LNCaP clone FGC (cell line): ENCODE measurements at places on chromosomes 3 and 15.

- DNase-seq = no peak
Observed at GRCh38 chr3:141539431-141540187, 52.8 kb downstream of the RASA2 start.

DNA sequence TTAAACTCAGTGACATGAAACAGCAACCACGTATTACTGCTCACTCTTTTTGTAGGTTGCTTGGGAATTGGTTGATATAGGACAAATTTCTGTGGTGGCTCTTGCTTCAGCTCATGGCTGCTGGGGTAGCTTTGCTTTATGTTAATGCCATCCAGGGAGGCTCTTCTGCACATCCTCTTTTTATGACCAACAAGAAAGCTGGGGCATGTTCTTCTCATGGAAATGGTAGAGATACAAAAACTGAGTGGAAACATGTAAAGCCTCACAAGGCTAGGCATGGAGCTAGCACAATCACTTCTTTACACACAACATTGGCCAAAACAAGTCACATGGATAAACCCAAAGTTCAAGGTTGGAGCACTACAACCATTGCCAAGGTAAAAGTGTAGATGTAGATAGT, 176.8 kb downstream of the NECTIN3 start:
- no peak for DNase-seq

DNA sequence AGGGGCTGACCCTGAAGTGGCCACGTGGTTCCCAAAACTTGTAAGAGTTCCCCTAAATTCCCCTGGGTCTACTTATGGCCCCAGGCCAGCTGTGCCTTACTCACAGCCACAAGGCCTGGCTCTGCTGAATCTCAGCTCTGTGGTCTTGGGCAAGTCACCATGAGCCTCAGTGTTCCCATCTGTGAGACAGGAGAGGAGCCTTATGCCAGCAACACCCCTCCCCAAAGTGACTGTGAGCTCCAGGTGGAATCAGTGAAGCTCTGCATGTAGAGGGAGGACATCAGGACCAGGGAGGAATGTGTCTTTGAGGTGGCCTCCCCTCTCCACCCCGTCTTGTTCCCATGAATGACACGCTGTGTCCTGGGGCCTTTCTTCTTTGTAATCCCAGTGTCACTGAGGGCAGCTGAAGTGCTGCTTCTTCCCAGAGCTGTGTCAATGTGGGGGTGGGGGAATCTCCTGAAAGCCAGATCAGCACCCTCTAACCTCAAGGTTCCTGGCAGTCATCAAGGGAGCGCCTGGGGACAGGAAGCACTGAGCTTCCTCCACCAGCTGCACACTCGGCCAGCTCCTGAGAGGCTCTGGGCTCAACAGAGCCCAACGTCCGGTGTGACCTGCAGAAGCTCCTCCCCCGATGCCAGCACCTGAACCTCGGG, 258.9 kb downstream of the UACA start:
- no peak for DNase-seq

GRCh38 chr15:74843891-74844299, 939 bp upstream of the ULK3 start:
- DNase-seq = no peak

- no peak for DNase-seq
Observed at GRCh38 chr3:138862924-138863775, 28.4 kb upstream of the PIK3CB start.

DNA sequence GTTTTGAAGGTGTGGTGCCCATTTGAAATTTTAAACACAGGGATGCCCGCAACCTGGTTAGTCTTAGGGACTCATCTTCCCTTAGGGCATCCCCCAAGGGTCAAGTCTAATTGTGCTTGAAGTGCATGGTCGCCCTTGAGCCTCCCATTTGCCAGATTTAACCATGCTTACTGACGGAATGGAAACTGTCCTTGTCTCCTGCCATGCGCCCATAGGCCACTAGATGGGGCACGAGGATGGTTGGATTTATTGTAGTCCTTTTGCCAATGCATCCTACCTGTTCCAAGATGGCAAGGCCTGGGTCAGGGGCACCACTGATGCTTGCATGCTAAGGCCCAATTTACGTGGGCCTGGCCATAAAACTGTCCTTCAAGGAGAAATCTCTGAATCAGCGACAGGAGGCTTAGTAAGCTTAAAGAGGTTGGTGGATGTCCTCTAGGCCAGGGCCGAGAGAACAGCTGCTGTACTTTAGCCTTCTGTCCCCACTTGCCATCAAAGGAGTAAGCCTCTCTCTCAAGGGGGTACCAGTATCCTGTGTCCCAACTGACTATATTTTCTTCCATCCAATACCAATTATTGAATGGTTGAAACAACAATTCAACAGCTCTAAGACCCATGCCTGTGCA, 355.4 kb downstream of the OTOL1 start:
- DNase-seq = peak; percentile 18

DNA sequence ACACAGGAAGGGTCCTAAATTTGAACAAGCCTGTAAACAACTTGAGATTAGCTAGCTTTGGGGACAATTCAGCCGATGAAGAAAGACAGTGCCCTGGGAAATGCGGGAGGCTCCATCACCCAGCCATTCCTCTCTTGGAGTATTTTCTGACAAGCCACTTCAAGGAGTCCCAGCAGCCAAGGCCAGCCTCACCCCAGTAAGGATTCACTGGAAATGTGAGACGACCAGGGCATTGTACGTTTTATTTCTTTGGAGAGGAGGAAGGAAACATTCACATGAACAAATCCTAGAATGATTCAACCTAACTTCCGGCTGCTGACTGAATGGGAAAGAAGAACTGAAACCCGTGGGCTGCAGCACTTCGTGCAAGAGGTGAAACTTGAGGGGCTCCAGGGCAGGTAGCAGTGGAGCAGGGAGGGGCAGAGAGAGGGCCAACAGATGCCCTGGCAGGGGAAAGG, 116.4 kb upstream of the ARHGEF3 start:
- no peak for DNase-seq

- DNase-seq = no peak
Observed at GRCh38 chr3:16419640-16420241, 93.8 kb downstream of the RFTN1 start.

DNA sequence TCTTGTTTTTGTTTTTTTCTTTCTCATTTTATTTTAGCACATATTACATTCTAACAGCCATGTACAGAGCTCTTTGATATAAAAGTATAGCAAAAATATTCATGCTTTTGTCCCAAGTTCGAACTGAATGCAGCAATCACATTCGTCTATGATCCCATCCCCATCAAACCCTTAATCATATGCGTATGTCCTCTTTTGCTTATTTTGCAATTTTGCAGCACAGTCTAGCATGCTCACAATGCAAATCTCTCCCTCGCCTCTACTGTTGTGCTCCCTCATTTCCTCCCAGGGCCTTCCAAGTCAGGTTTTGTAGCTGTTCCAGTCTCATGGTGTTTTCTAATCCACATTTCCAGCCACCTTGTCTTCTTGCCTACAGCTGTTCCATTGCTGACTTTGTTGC, 144.6 kb upstream of the VEPH1 start:
- no peak for DNase-seq

DNA sequence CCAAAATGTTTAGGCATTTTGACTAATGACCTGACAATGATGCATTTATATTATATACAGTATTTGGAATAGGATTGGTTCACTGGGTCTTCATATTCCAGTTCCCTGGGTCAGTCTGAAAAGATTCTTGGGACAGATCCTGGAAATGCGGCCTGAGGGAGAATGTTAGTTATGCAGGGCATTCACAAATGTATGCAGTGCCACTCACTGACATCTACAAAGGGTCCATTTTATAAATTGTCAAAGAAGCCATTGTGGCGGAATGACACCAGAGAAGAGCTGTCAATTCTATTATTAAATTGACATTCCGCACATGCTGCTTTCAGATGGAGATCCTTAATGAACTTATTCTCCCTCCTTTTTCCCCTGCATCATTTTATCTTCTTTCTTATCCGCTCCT, 176.6 kb downstream of the VGLL3 start:
- DNase-seq = no peak

- DNase-seq = no peak
Observed at GRCh38 chr15:90580541-90580940, 50.8 kb downstream of the CRTC3 start.

GRCh38 chr3:40550167-40550566, 25.4 kb downstream of the ZNF621 start:
- DNase-seq = no peak

DNA sequence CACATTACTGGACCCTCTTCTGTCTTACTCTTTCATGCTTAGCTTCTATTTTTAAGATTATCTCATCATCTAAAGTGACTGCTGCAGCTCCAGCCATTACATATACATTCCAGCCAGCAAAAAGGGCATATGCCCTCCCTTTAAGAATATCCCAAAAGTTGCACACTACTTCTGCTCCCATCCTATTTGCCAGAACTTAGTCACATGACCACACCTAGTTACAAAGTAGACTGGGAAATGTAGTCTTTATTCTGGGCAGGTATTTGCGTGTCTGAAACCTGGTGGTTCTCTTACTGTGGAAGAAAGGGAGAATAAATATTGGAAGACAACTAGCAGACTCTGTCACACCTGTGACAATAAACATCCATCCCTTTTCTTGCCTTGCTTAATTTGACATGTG, 341.6 kb upstream of the NR2E3 start:
- no peak for DNase-seq

DNA sequence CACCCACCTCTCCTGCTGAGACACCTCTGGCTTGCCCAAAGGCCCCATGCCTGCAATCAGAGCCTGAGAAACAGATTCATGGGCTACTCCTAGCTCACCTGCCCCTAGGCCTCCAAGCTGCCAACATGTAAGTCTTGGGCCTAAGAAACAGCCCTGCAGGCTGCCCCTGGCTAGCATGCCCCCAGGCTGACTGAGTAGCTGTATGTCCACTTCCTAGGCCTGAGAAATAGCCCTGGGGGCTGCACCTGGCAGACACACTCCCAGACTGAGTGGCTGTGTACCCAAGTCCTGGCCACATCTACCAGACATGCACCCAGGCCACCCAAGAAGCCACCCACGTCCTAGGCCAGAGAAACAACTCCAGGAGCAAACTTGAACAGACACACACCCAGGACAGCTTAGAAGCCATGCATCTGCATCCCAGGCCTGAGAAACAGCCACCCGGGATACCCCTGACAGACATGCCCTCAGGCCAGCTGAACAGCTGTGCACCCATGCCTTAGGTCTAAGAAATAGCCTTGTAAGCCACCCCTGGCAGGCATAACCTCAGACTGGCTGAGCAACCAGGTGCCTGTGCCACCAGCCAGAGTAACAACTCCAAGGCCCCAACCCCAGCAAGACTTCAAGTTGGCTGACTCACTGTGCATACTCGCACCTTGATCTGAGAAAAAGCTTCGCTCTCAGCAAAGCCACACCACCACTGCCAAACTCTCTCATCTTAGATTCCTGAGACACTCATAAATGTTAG, 12.0 kb upstream of the NRG4 start:
- DNase-seq = no peak

GRCh38 chr3:172201136-172201869, 161.9 kb downstream of the FNDC3B start:
- no peak for DNase-seq

GRCh38 chr15:49696433-49696832, 75.6 kb downstream of the DTWD1 start:
- no peak for DNase-seq

DNA sequence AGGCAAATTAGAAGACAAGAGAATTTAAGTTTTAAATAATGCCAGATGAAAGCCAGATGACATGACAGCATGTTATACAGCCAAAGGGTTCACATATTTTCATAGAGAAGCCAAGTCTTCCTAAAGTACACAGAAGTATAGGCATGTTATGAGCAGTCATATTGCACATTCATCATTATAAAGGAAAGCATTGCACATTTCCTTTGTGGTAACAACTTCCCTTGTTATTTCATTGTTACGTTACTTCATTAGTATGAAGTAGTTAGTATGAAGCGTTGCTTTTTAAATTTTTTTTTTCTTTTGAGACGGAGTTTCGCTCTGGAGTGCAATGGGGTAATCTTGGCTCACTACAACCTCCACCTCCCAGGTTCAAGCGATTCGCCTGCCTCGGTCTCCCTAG, 4.6 kb upstream of the ABCC5 start:
- no peak for DNase-seq

DNA sequence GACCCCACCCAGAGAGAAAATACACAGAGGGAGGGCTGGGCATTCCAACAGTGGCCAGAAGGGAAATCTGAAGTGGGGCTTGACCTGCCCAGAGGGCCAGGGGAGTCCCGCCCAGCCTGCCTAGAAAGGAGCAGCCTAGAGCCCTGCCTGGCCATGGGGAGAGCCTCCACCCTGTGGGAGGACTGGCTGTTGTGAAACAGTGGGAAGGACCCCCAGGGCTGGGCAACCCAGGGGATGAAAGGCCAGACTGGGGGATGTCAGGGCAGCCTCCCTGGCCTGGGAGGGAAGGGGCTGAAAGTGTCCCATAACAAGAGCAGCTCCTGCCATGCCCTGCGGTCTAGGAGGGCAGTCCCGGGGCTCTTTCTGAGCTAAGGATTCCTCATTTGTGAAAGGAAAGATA, 69.0 kb downstream of the SLC12A8 start:
- no peak for DNase-seq

DNA sequence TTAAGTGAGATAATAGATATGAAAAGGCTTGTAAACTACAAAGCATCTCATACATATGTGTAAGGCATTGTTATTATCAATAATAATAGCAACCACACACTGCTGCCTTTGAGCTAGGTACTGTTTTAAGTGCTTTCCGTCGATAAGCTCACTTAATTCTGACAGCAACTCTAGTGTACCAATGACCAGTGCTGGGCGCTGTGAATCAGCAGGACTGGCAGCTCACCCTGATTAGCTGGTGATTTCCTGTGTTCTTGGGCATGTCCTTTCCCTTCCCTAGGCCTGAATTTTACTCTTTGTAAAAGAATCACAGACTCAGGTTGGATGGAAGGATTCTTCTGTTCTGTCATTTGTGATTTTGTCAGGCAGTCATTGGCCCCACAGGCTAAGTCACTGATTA, 215.6 kb downstream of the LPP start:
- DNase-seq = no peak

GRCh38 chr3:63354160-63354559, 76.1 kb downstream of the SYNPR start:
- DNase-seq = no peak

- DNase-seq = peak; percentile 61
Observed at GRCh38 chr3:15612001-15612400, 10.5 kb downstream of the BTD start.

DNA sequence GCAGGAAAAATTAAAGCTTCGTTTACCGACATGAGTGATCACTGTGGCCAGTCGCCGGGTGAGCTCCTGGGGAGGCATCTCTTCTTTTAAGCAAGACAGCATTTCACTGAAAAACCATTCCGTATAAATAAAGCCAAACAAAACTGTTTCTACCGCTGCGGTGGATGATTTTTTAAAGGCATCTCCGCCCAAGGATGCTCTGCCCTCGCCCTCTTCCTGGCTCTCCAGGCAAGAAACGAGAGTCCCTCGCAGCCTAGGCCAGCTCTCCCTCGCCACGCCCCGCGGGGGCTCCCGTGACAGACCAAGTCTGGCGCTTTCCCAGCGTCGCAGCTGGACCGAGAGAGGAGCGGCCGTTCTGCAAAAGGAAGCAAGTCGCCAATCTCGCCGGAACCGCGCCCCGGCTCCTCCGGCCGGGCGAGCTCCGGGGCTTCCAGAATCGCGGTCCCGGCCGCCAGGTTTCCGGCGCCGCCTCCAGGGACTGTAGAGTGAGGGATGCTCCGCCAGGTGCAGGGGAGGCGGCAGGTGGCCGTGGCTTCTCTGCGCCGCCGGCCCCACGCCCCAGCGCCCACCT, 458 bp downstream of the MCF2L2 start:
- no peak for DNase-seq
